ENCODE measurements at places on chromosomes 1 and 21.

- DNase-seq: peak; percentile 53
Measured at GRCh38 chr1:212355230-212355969, 59.3 kb downstream of the PACC1 start.

DNA sequence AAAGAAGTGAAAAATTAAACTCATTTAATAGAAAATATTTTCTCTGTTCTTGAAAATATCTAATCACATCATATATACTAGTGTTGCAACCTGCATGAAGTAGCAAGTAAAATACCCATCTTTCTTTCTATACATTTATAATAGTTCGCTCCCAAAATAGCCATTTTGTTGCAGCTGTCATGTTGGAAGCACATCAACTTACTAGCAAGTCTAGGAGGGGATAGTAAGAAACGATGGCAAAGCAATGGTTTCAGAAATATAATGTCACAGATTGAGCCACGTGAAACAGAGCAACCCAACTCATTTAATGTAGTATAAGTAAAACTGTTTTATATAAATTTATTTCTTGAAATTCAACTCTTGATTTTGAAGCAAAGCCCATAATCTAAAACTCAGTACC, 521.8 kb downstream of the LRRIQ3 start:
- no peak for DNase-seq

DNA sequence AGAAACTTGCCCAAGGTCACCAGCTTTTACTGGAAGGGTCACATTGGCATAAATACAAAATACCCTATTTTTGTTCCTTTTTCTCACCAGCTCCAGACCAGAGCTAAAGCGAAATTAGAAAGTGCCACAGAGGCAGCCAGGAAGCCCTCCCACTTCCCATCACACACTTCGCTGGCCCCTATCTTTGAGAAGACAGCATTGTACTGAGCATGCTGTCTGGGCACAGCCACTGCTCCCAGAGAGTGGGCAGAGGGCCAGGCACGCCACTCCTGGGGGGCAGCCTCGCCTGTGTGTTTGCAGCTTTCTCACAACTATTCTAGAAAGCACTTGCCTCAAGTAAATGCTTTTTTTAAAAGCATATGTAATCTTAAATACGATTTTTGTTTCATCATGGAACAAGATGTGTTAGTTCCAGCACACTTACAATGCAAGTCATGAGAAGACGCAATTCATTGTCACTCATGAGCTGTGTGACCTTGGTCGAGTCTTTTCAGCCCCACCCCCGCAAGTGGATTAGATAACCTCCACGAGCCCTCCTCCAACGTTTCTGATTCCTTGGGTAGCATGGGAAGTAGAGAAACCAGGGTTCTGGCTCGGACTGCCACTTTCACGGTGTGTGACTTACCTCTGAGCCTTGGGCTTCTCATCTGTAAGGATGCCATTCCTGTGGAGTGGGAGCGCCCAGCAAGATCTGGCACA, 25.7 kb upstream of the EPHA8 start:
- no peak for DNase-seq

DNA sequence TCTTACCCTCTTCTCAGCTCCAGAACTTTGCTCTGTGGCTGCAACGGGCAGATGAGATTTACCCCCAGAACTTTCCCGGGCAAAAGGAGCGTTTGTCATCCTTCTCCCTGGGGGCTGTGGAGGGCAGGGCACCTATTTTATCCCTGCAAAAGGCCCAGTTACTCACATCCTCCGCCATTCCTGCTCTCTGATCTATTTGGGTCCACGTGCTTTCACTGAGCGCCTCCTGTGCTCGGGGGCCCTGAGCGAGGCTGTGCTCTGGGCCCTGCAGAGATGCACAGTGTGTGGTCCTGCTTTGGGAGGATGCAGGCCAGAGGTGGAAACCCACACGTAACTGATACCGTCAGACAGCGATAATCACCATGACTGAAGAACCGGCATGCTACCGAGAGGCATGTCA, 2.4 kb upstream of the CSMD2 start:
- no peak for DNase-seq

GRCh38 chr1:231679109-231679508, 52.5 kb downstream of the DISC1 start:
- DNase-seq: no peak

DNA sequence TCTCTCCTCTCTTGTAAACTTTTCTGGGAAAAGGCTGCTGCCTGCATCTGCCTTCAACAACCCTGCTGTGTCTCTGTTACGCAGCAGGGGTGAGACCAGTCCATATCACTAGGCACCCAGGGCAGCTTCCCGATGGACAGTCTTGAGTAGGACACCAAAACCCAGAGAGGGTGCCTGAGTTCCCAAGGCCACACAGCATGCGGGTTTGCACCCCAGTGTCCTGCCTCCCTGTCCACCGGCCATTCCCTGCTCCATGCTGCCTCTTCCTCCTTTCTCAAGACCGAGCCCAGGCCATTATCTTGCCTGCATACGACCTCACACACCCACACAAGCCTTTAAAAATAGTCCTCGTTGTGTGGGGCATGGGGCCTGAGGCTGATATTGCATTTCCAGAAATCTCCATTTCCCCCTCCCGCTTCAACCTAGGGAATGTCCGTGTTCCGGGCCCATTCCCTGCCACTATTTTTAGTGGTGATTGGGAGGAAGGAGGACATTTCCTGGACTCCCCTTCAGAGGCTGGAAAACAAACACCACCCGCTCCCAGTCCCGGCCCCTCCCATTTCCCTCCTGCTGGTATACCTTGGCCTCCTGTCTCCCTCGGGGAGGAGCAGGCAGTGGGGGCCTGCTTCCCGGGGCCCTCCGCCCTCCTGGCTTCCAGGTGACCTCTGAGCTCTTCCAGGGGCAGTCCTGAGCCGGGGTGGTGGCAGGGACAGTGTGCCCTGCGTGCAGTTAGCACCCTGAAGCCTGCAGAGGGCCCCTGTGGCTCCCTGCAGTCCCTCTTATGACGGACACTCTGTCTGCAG, 132.4 kb upstream of the TMEM51 start:
- DNase-seq: no peak

DNA sequence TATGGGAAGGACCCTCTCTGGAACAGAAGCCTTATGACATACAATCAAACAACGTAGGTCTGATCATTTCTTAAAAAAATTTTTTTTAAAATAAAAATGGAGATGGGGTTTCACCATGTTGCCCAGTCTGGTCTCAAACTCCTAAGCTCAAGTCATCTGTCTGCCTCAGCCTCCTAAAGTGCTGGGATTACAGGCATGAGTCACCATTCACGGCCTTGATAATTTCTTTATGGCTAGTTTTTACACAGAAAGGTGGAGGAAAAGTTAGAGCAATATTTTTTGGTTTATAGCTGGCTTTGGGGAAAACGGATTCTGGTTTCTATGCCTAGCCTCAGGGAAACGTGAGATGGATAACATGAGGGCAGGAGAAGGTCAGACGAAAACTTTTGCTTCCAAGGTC, 70.0 kb upstream of the B3GALT5 start:
- DNase-seq: no peak

Data from IMR-90 (cell line).